HS-5 (cell line): ENCODE measurements at places on chromosomes 6 and 20.

DNA sequence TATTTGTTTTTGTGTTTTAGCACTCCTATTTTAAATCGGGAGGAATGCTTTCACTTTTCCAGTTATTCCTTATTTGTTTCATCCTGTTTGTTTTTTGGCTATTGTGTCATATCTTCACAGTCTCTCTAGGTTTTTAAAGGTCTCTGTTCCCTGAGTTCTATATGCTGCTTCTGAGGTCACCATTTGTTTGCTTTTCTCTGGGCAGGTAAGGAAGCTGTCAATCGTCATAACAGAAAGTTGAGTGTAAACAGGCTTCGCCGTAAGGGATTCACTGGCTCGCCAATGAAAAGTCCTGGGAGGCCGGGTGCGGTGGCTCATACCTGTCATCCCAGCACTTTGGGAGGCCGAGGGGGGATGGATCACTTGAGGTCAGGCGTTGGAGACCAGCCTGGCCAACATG lies 48.7 kb upstream of the RPS6KA2 start:
- DNase-seq, result no peak

DNA sequence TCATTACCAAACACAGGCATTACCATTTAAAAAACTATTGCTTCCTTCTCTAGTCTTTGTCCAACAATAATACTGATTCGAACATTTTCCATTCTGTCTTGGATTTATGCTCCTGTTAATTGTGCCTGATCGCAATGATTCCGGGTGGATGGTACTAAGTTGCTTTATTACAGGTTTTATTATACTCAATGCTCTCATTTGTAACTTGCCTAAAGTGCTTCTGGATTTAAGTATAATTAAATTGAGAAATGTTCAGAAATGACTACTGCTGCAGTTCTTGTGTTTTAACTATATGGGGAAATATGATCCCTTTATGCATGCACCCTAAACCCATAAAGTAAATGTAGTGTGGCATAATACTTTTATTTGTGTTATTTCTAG lies 7.2 kb downstream of the TFAP2A start:
- no peak for DNase-seq

GRCh38 chr6:26094036-26094435 lies 6.8 kb downstream of the HFE start:
- no peak for DNase-seq

GRCh38 chr20:44166477-44166876 lies 20.5 kb downstream of the JPH2 start:
- DNase-seq, result no peak

DNA sequence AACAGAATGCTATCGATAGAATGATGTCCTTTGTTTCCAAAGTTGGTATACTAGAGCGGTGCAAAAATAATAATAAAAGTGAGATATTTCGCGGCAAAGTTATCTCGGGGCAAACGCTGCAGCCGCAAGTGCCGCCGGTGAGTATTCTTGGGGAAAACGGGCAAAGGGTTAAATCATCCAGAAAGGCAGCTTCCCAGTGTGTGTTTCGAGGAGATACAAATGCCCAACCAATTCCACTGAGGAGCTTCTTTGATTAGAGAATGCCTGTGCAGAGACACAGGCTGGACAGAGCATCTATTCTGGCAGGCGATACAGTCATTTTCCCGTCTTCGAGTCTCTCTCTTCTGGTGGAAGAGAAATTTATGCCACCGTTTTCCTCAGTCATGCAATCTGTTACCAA lies 58.0 kb upstream of the MPC1 start:
- DNase-seq, result no peak

- DNase-seq, result no peak
Measured at GRCh38 chr20:50409495-50409894, 100.7 kb upstream of the PTPN1 start.

DNA sequence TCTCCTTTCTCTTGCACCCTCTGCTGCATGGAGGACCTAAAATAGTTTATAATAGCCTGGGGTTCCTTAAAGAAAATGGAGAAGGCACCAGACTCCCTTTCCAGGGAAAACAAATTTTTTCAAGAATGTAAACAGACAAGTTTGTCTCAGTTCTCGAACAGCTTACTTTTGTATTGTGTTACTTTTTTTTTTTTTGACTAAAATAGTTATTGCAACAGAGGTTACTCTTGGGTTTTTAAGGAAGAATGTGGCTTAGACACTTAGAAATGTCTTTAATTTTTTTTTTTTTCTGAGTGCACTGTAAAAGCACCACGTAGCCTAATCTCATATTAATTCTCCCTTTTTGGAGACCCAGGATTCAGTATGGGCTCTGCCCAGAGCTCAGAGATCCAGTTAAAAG lies 148.7 kb upstream of the CARMIL1 start:
- no peak for DNase-seq

DNA sequence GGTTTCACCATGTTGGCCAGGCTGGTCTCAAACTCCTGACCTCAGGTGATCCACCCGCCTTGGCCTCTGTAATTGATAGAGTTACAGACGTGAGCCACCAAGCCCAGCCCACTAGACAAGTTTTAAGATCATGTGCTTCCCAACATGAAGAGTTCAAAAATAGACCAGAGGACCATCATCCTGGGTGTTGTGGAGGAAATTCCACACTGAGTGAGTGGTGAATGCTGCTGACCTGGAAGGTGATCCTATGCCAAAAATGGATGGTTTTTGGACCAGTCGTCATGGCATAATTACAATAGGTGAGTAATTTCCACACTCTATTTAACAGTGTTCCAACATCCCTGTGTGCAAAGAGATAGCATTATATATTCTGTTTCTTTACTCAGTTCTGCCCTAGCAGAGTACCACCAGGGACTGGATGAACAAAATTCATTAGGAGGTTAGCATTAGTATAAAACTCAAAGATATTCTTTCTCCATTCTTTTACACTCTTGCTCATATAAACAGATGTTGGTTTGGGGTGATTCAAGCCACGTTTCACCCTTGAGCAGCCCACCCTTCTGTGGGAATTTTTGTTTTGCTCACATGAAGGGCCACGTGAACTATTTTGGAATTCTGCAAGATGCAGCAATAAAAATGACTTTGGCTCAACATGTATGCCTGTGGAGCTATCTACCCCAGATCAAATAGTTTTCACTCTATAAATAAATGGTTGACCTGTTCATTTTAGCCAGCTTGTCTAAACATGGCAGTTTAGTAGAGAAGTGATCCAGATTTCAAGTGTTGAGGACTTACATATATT lies 206.2 kb upstream of the TCF21 start:
- no peak for DNase-seq

- DNase-seq, result no peak
Measured at GRCh38 chr6:92415656-92416055, 1003.7 kb downstream of the EPHA7 start.

DNA sequence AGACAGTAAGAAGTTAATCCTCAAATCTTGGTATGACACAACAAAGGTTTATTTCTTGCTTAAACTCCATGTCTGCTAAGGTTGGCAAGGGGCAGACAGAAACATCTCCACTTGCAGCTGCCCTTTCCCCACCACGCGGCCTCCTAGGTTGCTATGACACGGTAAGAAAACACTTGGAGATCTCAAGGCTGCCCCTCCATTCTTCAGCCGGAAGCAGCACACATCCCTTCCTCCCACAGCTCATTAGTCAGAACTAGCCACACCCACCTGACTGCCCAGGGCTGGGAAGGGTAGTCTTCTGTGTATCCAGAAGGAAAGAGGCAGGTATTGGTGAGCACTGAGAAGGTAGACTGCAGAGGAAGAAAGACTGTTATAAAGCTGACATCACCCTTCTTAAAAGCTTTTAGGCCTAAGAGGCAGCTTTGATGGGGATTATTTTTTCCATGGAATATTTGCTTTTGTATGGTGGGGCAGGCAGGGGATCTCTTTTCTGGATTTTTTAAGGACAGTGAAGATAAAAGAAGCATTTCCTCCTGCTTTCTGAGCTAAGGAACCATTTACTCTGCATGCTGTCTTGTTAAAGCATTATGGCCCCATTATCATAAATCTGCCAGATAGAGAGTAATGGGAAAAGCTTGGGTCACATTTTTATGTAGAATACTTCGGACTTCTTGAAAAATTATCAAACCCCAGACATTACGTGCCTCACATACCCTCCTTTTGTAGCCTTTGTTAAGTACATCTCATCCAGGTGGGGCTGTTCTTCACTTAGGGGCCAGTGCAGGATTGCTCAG lies 41.6 kb downstream of the MRAP2 start:
- no peak for DNase-seq

DNA sequence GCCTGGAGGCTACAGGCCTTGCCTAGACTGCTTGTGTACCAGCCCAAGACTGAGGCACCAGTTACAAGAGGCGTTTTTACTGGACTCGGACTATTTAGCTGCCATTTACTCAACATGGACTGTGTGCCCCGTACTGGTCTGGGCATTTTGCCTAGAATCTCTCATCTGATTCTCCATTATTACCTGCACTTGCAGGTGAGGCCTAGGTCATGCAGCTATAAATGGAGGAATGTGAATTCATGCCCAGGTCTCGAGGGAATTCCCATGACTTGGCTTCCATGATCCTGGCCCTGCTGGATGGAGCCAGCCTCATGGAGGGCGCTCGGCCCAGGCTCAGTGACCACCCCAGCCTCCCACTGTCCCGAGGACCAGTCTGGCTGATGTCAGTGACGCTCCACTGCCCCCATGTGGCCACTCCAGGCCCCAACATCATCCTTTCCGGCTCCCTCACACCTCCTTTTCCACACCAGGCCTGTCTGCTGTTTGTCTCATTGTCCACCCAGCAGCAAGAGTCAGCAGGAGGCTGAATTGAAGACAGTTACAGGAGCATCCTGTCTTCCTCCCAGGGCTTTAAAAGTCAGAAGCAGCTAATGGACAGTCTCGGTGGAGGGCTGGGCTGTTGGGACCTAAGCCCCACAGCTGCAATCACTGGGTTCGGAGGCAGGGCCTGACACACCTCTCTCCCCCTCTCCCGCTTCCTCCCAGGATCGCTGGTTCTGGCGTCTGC lies 8.7 kb downstream of the MMP24OS start:
- DNase-seq, result no peak

DNA sequence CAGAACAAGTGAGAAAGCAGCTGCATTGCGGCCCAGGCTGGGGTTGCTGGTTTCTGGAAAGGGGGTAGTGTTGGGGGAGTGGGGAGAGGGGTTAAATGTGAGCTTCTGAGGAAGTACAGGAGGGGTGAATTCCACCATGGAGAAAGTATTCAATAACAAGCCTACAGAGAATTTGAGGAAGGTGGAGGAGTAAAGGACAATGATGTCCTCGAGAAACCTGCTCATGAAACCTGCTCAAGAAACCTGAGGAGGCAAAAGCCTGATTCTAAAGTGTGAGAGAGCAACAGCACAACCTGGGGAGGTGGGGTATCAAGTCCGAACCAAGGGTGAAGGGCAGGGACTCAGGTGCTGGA lies 138.3 kb upstream of the ESR1 start:
- DNase-seq, result no peak

DNA sequence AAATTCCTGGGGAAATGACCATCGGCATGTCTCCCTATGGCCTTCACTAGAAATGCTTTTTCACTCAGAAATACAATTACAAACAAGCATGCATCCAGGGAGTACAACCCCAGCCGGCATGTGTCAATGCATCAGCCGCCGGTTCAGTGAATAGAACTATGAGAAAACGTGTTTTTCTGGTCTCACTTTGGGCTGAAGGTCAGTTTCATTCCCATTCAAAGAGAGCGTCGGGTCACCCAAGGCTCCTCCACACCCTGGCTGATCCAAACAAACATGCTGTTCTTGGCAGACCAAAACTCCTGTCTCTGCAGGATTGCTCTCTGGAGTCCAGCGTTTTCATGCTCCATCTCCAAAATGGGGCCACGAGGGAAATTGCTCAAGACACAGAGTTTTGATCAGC lies 35.5 kb upstream of the NXT1 start:
- DNase-seq, result no peak

DNA sequence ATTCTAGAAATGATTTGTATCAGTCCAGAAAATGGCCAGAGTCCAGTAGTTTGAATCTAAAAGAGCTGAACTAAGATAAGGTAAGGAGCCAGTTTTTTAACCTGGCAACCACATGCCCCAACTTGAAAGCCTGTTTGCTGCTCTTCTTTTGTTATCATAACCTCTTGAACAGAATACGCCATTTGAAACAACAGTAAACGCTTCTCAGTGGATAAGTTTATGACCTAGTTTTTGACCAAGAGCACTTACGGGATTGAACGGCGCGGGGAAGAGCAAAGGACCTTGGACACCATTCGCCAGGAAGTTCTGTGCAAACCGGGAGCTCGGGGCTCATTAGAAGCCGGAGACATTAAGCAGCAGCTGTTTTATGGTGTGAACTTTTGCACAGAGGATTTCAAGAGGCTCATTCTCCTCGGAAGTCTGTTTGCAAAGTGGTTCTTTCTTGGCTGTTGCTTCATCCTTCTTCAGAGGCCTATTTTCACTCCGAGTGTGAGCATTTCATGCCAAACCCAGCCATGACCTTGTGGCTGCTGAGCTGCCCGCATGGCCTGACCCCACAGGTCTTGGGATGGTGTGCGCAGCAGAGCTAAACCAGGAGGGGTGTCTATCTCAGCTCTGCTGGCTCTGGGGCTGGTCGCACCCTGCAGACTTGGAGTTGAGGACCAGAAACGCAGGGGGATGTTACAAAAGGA lies 215.1 kb downstream of the SOX4 start:
- no peak for DNase-seq

GRCh38 chr20:40844332-40844731 lies 155.3 kb upstream of the MAFB start:
- DNase-seq, result no peak

- DNase-seq, result no peak
Measured at GRCh38 chr6:20791944-20792343, 257.7 kb downstream of the CDKAL1 start.

DNA sequence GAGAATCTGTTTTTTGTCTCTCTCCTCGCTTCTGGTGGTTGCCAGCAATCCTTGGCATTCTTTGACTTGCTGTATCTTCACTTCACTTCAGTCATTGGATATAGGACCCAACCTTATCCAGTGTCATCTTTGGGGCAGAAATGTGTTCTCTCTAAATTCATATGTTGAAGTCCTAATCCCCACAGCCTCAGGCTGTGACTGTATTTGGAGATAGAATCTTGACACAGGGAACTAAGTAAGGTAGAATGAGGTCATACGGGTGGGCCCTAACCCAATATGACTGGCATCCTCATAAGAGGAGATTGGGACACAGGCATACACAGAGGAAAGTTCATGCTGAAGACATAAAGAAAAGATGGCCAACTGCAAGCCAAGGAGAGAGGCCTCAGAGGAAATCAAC lies 51.9 kb upstream of the TPD52L1 start:
- DNase-seq, result no peak

DNA sequence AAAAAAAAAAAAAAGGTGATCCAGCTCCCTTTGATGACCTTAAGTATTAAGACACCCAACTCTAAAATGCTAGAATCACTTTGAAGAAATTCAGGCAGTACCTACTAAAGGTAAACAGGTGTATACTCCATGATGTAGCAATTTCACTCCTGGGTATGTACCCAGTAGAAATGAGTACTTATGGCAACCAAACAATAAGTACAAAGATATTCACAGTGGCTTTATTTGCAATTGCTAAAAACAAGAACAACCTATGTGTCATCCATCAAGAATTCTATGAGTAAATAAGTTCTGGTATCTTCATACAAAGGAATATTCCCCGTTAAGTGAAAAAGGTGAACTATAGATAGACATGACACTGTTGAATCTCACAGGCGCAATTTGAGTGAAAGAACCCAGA lies 29.4 kb downstream of the MDGA1 start:
- DNase-seq, result no peak

- no peak for DNase-seq
Measured at GRCh38 chr6:1500913-1501312, 108.8 kb upstream of the FOXC1 start.
